ENCODE measurements at places on chromosomes 2 and 18.

- H3K4me1 ChIP-seq: no peaks in the 10 kb centered on the region
- H3K27me3 ChIP-seq: no peaks in the 10 kb centered on the region
- no peak for DNase-seq
Observed at GRCh38 chr2:218430721-218431120, 11.8 kb downstream of the VIL1 start.

DNA sequence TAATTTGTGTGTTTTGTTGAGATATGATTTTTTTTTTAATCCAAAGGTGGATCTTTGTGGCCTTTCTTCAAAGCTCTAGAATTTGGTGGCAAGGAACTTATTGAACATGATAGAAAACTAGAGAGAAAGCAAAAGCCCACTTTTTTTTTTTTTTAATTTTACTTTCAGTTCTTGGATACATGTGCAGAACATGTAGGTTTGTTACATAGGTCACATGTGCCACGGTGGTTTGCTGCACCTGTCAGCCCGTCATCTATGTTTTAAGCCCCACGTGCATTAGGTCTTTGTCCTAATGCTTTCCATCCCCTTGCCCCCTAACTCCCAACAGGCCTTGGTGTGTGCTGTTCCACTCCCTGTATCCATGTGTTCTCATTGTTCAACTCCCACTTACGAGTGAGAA lies 135.9 kb downstream of the RHBDD1 start:
- no peaks in the 10 kb centered on the region for H3K36me3 ChIP-seq
- H3K4me3 ChIP-seq: no peak overlapping the region
- DNase-seq: no peak
- no peaks in the 10 kb centered on the region for H3K4me1 ChIP-seq

DNA sequence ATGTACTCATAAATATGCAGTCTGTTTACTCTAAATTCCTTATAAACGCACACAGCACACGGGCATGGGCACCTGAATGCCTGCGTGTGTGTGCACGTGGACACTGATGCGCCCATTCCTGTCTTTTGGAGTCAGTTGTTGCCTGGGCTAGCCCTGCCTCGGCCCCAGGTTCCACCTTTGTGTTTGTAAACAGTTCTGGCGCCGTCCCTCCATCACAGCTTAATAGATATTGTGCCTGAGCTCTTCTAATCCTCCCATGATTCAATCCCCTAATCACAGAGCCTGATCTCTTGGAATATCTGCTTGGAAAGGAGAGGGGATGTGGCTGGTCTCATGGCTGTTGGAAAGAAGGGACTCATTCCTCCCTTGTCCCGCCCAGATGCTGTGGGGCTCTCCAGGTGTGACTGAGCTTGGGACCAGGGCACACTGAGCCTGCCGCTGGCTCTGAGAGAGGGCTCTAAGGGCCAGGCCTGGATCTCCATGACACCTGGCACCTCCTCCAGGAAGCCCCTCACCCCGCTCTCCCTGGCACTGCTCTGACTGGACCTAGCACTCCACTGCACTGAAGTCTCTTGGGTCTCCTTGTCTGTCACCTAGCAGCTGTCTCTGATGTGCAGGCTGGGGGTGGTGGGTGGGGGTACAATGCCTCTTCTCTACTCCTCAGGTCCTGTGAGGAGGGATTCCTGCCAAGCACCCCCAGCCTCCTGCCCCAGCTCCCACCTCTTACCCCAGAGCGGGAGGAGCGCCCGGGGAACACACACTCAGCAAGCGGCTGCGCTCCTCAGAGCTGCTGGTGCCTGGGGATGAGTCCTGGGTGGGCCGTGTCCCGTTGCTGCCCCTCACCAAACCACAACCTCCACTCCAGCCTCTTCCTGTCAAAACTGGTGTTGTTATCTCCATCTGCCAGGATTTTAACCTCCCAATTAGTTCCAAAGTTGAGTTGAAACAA lies 181.3 kb downstream of the INHBB start:
- no peak overlapping the region for H3K4me3 ChIP-seq
- no peaks in the 10 kb centered on the region for H3K27me3 ChIP-seq
- no peak overlapping the region for H3K27ac ChIP-seq
- no peaks in the 10 kb centered on the region for H3K4me1 ChIP-seq
- no peaks in the 10 kb centered on the region for H3K36me3 ChIP-seq
- no peak for DNase-seq

DNA sequence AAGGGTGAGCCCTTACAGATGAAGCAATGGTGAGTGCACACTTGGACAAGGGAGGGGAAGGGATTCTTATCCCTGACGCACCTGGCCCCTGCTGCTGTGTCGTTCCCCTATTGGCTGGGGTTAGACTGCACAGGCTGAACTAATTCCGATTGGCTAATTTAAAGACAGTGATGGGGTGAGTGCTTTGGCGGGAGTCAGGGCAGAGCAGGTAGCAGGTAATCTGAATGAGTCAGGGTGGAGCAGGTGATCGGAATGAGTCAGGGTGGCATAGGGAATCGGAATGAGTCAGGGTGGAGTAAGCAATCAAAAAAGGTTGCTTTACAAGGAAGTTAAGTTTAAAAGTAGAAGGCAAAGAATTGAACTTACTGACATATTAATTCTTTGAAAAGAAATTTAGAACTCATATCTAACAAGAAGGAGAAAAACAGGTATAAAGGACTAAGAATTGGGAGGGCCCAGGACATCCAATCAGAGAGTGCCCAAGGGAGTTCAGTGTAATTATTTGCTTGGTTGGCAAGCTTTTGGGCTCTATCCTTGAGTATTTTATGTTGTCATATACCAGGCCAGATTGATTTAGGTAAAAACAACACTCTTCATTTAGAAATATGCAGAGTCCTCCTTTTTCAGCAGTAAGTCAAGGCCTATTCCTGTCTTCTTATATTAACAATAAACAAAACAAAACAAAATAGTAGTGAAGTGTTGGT lies 52.3 kb upstream of the RALBP1 start:
- no peaks in the 10 kb centered on the region for H3K27me3 ChIP-seq
- no peaks in the 10 kb centered on the region for H3K36me3 ChIP-seq
- H3K4me1 ChIP-seq: no peaks in the 10 kb centered on the region
- no peak for DNase-seq
- H3K4me3 ChIP-seq: no peak overlapping the region

GRCh38 chr2:208978946-208979345 lies 444.9 kb upstream of the MAP2 start:
- H3K27ac ChIP-seq: no peak overlapping the region
- H3K27me3 ChIP-seq: no peaks in the 10 kb centered on the region
- DNase-seq: no peak
- H3K4me1 ChIP-seq: no peaks in the 10 kb centered on the region
- H3K4me3 ChIP-seq: no peak overlapping the region

DNA sequence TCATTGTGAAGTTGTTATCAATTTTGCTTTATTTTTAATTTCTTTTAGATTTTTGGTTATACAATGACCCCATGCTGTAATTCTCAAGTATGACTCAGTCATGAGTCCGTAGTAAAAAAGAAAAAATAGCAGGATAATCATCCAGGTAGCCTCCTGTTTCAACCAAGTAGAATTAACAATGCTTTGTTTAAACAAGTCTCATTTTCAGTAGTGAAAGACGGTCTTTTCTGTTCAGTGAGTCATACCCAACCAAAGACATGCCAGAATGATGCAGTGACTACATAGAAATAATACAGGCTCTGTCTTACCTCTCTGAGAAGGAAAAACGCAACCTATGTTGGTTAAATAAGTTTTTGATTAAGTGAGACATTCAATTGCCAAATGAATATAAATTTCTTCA lies 67.8 kb upstream of the DSC1 start:
- H3K36me3 ChIP-seq: no peaks in the 10 kb centered on the region
- H3K27me3 ChIP-seq: no peaks in the 10 kb centered on the region
- H3K4me1 ChIP-seq: peaks cover 4% of the 10 kb centered on the region
- no peak overlapping the region for H3K4me3 ChIP-seq
- H3K27ac ChIP-seq: no peak overlapping the region

GRCh38 chr18:74264303-74265020 lies 27.3 kb downstream of the CYB5A start:
- H3K27ac ChIP-seq: no peak overlapping the region
- H3K27me3 ChIP-seq: no peaks in the 10 kb centered on the region
- H3K4me1 ChIP-seq: peaks cover 4% of the 10 kb centered on the region
- H3K4me3 ChIP-seq: no peak overlapping the region
- DNase-seq: no peak
- peaks cover 14% of the 10 kb centered on the region for H3K36me3 ChIP-seq

- no peak overlapping the region for H3K4me3 ChIP-seq
- DNase-seq: no peak
- H3K36me3 ChIP-seq: peaks cover 11% of the 10 kb centered on the region
Observed at GRCh38 chr18:34848156-34848555, 138.1 kb downstream of the DTNA start.

DNA sequence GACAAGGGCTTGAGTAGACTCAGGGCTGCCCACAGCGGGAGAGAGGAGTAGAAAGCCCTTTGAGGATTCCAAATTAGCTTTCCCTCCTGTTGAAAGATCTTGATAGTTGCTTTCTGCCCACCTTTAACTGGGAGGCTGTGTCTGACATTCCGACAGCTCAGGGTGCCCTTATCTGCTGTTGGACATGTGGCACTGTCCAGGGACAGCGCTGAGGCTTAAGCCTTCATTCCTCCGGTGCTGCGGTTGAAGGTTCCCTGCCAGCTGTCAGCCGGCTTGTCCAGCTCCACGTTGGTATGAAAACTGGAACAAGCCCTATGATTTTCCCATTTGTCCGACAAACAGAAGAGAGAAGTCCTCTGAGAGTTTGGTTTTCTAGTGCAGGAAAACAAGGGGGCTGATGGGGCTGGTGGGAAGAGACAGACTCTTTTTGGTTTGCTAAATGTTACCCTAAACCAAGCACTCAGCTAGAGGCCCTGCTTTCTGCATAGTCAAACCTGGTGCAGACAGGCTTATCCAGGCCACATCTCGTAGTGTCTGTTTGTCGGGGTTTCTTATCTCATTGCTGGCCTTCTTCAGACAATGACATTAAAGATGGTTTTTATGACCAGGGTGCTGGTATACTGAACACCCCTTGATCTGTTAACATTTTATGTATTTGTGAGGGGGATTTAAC lies 24.5 kb downstream of the GREB1 start:
- no peak for DNase-seq
- no peaks in the 10 kb centered on the region for H3K36me3 ChIP-seq
- H3K4me1 ChIP-seq: peaks cover 10% of the 10 kb centered on the region
- H3K4me3 ChIP-seq: no peak overlapping the region
- no peak overlapping the region for H3K27ac ChIP-seq
- no peaks in the 10 kb centered on the region for H3K27me3 ChIP-seq

DNA sequence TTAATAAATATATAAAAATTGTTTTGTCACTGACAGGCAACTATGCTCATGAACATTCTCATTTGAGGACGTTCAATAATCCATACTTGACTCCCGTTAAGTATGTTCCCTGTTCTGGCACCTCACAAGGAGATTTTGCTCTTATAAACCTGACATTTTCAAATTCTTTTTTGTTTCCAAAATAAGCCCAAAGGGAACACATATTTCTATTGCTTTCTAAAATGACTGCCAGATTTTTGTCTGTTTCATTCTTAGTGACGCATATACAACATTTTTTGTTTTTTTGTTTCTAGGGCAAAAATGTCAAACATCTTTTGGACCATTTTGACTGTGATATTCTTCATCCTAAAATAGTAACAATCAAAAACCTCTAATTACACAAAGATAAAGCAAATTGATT lies 50.5 kb downstream of the CYTIP start:
- H3K27ac ChIP-seq: no peak overlapping the region
- no peaks in the 10 kb centered on the region for H3K4me1 ChIP-seq
- H3K27me3 ChIP-seq: no peaks in the 10 kb centered on the region
- no peak for DNase-seq
- H3K4me3 ChIP-seq: no peak overlapping the region

All from H9 (cell line).